NB4 (cell line): ENCODE measurements at places on chromosomes 3 and 15.
A peak's percentile ranks its signal among the peaks of the same experiment; 100 is the strongest.

DNA sequence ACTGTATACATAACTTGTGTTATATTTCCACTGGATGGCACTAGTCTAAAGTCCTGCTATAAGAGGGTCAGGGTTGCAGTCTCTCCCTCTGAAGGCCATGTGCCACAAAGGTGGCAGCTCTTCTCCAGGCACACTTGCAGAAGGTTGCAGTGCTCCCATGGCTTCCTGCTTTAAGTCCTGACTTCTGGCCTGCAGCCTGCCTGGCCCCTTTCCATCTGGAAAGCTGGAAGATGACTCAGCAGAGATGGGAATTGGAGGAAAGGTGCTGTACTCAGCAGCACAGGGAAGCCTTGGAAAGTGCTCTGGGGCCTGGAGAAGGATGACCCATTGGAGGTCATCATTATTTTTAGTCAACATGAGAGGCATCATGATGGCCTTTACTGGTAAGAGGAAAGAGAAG is 40.9 kb upstream of the MRPL3 start:
- DNase-seq, result no peak

DNA sequence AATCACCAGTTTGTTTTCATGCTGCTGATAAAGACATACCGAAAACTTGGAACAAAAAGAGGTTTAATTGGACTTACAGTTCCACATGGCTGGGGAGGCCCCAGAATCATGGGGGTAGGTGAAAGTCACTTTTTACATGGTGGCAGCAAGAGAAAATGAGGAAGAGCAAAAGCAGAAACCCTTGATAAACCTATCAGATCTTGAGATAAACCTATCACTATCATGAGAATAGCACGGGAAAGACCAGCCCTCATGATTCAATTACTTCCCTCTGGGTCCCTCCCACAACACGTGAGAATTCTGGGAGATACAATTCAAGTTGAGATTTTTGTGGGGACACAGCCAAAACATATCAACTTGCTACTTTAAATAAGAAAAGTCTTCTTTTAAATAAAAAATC is 28.9 kb downstream of the CD200R1L start:
- DNase-seq, result no peak

GRCh38 chr3:181695661-181696491 is 15.8 kb upstream of the SOX2 start:
- DNase-seq, result no peak

DNA sequence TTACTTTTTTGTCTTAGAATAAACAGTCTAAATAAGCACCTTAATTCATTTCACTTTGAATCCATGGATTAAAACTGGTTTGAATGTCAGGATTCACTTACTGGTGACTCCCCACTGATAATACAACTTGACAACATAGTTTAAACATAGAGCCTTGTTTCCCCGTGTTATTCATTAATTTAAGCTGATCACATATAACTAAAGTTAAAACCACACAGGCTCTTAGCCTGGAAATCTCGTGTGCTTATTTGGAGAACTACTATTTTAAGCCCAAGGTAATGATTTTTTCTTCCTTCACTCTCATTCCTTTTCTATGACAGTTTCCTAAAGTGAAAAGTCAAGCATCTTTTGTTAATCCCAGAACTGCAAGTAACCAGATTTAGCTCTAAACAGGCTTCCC is 64.2 kb downstream of the HACD2 start:
- no peak for DNase-seq

DNA sequence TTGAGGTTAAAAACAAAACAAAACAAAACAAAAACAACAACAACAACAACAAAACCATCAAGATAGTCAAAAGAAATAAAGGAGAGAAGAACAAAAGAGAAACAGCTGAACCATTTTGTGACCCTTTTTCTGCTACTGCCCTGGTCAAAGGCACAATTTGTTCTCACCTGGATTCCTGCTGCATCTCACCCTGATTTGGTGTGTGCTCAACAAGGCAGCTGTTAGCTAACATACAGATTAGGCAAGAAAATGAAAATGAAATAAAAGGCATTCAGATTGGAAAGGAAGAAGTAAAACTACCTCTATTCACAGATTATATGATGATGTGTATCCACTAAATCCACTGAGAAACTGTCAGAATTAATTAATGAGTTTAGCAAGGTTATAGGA is 28.7 kb upstream of the XIRP1 start:
- DNase-seq, result no peak

- no peak for DNase-seq
Observed at GRCh38 chr15:69149803-69150202, 10.6 kb upstream of the GLCE start.

GRCh38 chr15:77370580-77370979 is 49.3 kb downstream of the PEAK1 start:
- DNase-seq, result no peak

- no peak for DNase-seq
Observed at GRCh38 chr3:125186261-125186787, 26.2 kb downstream of the SLC12A8 start.

DNA sequence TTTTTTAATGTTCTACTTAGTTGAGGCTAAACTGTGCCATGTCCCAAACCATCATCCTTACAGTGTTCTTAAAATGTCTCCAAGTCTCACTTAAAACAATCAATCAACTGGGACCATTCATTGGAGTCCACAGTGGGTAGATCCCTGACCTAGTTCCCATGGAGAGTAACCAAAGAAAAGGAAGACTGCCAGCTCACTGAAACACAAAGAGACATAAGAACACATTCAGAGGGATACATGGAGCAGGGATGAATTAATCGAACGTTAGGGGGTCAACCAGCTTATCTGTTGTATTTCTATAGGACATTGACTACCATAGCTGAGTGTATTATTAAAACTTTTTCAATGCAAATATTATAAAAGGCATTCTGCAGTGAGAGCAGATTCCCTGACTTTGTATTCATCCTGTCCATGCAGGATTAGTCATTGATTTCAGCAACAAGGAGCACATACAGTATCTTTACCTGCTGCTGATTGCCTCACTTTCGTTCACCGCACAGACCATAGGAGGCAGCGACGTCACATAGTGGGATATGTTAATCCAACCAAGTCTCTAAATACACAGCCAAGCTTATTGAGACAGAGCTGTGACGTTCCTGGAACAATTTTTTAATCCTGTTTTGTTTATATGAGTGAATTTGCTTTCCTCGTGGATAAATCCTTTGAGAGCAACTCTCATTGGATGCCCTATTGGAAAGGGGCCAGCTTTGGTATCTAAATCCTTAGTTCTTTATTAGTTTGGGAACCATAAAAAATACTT is 364.9 kb upstream of the RBMS3 start:
- peak; percentile 5 for DNase-seq

- peak; percentile 84 for DNase-seq
Observed at GRCh38 chr15:76196269-76197231, 114.7 kb downstream of the ETFA start.

GRCh38 chr3:101133652-101134051 is 140.4 kb upstream of the ABI3BP start:
- DNase-seq, result no peak

DNA sequence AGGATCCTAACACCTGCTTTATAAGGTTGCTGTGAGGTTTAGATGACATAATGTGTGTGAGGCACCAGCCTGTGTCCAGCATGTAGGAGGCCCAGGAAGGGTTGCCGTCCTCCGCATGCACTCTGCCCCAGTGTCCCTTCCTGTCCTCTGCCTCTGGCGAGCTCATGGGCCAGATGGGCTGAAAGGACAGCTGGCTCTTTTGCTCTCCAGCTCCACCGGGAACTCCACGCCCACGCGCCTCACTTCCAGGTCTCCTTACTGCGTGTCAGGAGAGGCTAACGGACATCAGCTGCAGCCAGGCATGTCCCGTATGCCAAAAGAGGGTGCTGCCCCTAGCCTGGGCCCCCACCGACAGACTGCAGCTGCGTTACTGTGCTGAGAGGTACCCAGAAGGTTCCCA is 12.2 kb downstream of the MUC20 start:
- DNase-seq, result no peak

GRCh38 chr3:28485164-28485563 is 136.5 kb upstream of the AZI2 start:
- no peak for DNase-seq

GRCh38 chr3:46730819-46731218 is 13.2 kb upstream of the PRSS50 start:
- no peak for DNase-seq

GRCh38 chr3:180626844-180627243 is 24.9 kb downstream of the TTC14 start:
- DNase-seq, result no peak

GRCh38 chr15:39459548-39459947 is 121.3 kb upstream of the THBS1 start:
- no peak for DNase-seq

DNA sequence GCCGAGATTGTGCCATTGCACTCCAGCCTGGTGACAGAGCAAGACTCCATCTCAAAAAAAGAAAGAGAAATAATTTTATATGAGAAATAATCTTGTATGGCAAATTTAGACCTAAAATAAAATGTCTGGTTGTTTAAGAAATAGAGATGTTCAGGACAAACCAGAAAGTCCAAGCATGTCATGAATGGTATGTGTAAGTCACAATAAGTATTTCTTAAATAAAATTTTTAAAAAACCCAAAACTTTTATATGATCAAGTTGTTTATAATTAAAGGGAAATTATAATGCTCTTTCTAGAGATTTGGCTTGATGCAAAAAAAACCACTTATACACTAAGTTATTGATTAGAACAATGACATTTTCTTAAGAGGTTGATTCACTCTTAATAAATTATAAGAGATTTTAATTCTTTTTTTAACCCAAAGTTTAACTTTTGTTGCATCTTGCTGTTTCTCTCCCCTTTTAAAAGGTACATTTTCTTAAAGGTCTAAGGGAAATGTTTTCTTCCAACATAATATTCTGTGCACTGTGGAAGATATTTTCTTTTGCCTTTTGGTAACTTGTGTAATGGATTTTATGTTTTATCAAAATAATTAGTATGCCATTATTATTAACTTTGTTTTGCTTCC is 105.7 kb downstream of the RTP4 start:
- DNase-seq, result peak; percentile 12

- DNase-seq, result peak; percentile 69
Observed at GRCh38 chr3:150227839-150228238, 180.3 kb upstream of the TSC22D2 start.

- peak; percentile 60 for DNase-seq
Observed at GRCh38 chr3:128505771-128506170, 12.8 kb upstream of the GATA2 start.

GRCh38 chr3:9079676-9080075 is 116.4 kb upstream of the RAD18 start:
- no peak for DNase-seq

DNA sequence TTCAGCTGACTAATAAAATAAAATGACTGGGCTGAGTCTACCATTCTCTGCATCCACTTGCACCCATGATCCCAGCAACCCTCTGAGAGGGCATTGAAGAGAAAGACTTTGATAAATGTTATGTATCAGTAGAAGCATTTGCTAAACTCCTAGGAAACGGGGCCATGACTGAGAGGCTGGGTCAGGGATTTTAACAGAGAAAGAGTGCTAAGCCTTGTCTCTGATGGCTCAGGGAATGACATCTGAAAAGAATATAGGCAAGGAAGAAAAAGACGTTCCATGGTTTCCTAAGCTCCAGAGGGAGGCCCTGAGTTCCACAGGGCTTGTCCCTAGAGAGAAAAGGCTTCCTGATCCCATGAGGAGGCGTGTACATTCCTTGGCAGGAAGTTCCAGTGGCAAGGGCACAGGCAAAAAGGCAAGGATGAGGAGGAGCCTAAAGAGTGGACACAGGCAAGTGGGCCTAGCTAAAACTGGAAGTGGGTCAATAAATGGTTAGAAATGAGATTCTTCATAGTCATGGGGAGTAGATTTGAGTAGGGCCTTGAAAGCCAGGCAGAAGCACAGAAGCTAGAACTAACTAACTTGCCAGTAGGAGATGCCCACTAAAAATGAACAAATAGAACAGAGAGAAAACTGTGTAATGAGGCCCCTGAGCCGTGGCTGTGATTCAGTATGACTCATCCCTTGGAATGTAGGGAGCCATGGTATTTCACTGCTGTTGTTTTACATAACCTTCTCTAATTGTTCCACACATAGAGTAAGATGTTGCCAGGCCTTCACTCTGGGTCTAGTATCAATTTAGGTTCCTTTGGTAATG is 44.9 kb upstream of the MANF start:
- peak; percentile 9 for DNase-seq

GRCh38 chr3:186254676-186255650 is 107.1 kb downstream of the DGKG start:
- DNase-seq, result peak; percentile 94

GRCh38 chr3:84304214-84304613 is 654.6 kb upstream of the CADM2 start:
- no peak for DNase-seq

DNA sequence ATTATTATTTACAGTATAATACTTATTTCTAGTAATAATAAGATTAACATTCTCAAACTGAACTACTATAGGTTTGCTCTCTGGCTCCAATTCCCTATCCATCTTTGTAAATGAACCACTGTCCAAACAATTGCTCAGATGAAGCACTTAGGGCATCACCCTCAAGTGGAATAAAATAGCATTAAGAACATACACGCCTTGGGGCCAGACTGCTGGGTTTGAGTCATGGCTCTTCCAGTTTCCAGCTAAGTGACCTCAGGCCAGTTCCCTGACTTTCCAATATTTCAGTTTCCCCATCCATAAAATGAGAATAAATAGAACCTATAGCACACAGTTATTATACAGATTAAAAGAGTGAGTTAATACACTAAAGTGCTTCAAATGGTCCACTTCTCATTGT is 507.2 kb downstream of the MAGI1 start:
- no peak for DNase-seq

- peak; percentile 65 for DNase-seq
Observed at GRCh38 chr3:8110966-8111798, 390.4 kb upstream of the LMCD1 start.

- DNase-seq, result no peak
Observed at GRCh38 chr3:105458518-105459215, 92.0 kb downstream of the ALCAM start.

DNA sequence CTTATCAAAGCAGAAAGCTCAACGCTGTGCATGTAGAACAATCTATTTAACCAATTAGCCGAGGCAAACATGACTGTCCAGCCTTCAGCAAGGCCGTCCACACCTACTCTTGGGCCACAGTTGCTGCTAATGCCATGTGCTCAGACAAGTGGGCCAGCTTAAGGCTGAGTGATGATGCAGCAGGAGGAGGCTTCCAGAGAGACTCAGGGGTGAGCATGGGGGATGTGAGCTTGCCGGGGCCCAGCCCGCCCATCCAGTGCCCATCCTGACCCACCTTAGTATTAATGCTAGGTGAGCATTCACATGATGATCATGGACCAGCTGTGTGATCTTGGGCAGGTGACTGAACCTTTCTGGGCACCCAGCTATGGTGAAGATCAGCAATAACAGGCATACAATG is 150.1 kb downstream of the TPRA1 start:
- no peak for DNase-seq

GRCh38 chr15:67882487-67883233 is 42.8 kb upstream of the RNU6-1 start:
- peak; percentile 93 for DNase-seq
